ENCODE measurements at places on chromosomes 11 and 22.
A peak's percentile ranks its signal among the peaks of the same experiment; 100 is the strongest.

DNA sequence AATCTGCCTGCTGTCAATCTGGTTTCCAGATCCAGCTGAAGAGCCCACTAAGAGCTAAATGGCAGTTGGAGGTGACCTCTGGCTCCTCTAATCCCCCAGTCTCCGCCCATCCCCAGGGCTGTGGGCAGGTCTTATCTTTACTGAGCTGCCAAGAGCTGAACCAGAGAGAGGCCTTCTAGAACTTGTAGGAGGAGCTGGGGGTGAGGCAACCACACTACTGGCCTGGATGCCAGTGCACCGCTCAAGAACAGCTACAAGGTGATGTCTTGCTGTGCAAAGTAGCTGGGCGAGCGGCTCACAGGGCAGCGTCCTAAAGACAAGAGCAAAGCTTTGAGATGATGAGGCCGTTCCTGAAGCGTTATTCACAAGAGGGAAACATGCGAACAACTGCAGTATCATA, 374.6 kb downstream of the CTTN start:
- DNase-seq: no peak

DNA sequence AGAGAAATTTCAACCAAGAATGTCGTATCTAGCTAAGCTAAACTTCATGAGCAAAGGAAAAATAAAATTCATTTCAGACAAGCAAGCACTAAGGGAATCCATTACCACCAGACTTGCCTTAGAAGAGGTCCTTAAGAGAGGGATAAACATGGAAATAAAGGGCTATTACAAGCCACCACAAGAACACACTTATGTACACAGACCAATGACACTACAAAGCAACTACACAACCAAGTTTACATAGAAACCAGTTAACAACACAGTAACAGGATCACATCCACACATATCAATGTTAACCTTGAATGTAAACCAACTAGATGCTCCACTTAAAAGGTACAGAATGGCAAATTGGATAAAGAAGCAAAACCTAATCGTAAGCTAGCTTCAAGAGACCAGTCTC, 38.0 kb downstream of the TMEM123 start:
- DNase-seq: no peak

DNA sequence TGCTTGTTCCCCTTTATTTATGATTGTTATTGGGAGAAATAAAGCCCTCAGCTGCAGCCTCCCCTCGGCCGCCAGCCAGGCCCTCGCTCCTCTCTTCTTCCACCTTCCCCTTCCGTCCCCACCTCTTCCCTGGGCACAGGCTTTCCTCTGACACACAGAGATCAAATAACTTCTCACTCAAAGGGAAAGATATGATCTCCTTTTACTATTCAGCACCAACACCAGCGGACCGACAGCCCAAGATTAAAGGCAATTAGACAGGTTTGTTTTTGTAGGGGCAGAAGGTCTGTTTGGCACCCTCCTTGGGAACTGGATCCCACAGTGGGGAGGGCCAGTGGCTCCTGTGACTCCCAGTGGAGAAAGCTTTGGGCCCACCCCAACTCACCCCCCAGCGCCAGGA, 23.0 kb downstream of the NECTIN1 start:
- no peak for DNase-seq

- DNase-seq: no peak
Measured at GRCh38 chr22:39472570-39473556, 16.1 kb downstream of the MGAT3 start.

GRCh38 chr11:73177778-73178539, 35.8 kb upstream of the FCHSD2 start:
- peak; percentile 61 for DNase-seq

DNA sequence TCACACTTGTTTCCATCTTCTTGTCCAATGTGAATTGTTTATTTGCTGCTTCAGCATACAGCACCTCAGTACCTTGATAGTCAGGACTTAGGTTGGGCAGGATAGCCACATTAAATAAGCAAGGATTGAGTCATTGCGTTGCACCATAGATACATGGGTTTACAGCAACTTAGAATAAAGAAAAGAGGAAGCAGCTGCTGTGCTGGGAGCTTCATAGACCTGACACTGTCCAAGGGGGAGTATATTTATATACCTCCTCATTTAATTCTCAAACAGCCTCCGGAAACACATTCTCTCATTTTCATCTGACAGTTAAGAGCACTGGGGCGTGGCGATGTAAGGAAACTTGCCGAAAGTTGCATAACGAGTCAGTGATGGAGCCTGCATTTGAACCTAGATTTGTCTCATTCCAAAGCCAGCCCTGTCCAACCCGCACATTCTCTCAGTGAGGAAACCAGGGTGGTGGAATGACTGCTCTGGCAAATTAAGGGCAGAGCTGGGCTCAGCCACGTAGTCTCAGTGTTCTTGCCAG, 42.2 kb downstream of the UBASH3B start:
- no peak for DNase-seq

DNA sequence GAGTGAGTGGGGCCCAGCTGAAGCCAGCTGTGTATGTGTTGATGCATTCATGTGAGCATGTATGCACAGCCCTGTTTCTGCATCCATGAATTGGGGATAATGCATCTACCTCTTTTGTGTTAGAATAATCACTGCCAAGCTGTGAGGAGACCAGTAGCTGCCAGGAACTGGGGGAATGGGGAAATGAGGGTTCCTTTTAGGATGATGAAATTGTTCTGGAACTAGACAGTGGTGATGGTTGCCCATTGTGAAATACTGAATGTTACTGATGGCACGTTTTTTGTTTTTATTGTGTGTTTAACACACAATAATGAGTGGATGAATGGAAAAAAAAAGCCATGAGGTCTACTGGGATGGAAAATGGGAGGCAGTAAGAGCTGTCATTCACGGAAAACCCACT, 45.3 kb upstream of the WNT11 start:
- no peak for DNase-seq

DNA sequence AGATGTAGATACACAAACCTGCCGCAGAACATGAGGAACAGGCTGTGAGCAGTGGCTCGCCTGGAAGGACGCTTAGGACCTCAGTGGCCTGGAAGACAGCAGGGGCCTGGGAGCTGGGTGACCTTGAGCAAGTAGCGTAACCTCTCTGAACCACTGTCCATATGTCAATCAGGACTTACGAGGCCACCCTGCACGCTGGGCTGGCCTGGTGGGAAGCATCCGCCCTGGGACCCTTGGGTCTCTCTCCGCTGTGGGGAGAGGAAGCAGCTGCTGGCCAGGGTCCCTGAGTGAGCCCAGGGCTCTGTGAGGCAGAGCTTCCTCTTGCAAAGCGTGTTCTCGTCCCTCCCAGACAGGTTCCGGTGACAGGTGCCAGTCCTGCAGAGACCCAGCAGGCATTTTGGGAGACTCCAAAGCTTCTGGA, 14.0 kb upstream of the EHD1 start:
- DNase-seq: no peak

DNA sequence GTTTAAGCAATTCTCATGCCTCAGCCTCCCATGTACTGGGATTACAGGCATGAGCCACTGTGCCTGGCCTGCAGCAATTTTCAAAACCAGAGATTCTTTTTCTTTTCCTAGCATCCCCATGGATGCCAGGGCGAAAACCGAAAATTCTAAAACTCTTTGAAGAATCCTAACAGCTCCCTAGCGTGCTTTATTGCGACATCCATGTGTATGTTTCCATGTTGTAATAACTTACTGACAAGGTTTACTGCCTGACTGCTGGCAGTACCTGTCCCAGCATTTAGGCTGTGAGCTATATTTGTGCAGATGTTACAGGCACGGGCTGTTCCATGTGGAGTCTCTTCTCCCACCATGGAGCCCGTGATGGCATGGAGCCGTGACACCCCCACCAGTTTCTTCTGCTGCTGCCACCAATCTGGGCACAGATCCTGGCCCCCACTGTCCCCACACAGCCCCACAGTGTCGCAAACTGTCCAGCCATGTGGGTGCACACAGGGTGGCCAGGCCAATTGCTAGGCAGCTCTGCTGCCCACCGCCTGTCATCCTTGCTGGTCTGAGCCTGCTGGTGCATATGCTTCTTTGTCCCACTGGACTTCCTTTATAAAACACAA, 7.1 kb upstream of the TAB1 start:
- DNase-seq: no peak

DNA sequence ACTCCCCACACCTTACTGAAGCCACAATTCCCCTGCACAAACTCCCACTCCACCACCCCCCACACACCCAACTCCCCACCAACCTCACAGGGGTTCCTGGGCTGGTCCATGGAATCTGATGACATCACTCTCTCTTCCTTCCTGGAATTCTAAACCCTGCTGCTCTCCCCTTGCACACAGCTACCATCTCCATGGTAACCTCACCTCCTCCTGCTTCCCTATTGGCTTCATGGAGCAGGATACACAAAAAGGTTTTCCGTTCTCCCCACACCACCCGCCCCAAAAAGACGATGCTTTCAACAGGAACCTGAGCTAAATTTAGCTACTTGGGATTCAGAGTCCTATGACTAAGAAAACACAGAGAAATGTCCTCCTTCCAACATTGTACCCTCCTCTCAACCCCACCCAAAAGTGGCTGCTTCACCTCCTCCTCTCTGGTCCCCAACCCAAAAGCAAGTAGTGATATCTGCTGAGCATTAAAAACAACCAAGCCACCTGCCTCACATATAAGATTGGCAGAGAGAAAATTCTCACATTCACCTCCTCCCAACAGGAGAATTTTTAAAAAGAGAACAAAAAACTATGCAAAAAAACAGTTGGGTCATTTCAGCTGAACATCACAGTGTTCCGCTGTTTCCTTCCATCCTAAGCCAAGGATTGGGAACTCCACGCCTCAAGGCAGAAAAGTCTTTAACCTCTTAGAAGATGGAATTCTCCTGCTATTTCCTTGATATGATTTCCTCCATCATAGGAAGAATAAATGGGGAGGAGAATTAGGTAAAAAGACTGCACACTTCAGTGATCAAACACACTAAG, 66.9 kb downstream of the RBFOX2 start:
- peak; percentile 24 for DNase-seq

DNA sequence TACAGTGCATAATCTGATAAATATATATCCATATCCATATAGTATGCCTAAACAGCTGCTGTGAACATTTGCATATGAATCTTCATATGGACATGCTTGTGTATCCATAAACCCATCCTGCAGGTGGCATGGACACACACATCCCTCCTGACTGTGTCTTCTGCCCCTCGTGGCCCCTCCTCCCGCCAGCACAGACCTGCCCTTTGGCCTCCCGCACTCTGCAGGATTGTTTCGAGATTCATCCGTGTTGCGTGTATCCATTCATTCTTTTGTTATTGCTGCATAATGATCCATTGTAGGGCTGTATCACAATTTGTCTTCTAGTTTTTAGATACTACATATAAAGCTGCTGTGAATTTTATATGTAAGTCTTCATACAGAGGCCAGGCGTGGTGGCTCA, 24.0 kb downstream of the ZBED4 start:
- no peak for DNase-seq

DNA sequence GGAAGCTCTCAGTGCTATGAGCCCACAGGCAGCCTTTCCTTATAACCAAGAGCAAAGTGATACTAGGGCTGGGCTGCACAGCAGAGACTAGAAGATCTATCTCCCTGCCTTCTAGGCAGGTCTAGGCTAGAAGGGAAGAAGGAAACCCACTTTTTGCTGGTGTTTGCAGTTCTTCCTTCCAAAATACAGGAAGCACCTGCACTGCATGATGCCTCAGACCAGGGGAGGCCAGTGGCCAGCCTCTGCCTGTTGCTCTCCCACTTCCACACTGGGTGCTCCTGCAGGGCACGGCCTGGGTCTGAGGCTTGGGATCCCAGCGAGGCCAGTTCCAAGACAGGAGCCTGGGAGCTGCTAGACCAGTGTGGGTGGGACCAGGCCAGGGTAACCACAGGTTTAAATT, 6.0 kb upstream of the UCP3 start:
- DNase-seq: no peak

DNA sequence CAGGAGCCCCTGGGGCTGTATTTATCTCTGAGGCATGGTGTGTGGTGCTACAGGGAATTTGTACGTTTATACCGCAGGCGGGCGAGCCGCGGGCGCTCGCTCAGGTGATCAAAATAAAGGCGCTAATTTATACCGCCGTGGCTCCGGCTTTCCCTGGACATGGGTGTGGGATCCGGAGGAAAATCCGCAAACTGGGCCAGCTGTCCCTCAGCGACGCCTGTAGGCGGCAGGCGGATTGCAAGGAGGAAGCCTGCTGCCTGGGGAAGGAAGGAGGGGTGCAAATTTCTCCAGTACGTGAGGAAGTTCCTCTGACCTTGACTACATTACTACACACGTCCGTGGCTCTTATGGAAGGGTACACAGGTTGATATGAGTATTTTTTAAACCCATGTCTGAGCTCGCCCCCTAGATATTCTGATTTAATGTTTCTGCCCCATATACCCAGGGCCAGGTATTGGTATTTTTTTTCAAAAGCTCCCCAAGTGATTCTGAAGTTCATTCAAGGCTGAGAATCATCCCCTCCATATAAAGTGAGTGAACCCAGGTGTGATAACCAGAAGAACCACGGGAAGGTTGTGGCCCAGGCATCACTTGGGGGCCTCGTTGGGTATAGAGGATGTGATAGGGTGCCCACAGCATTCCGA, 2.8 kb downstream of the MYOD1 start:
- no peak for DNase-seq

GRCh38 chr22:38416621-38417251, 38.3 kb downstream of the KCNJ4 start:
- no peak for DNase-seq

DNA sequence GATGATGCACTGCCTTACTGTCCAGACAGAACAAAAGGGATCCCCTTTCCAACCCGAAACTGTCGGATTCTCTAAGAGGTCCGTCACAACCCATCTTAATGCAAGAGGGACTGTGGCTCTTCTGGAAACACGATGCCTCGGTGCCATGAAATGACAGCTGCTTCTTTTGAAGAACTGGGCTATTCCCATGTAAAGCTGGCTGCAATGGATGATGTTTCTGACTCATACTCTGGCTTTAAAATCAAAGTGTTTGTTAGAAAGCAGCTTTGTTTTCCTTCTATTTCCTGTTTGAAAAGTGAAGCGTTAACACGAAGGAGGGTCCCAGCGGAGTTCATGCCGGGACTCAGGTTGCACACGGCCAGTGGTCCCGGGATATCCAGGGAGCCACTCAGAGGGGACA, 3.1 kb downstream of the TP53AIP1 start:
- DNase-seq: no peak

DNA sequence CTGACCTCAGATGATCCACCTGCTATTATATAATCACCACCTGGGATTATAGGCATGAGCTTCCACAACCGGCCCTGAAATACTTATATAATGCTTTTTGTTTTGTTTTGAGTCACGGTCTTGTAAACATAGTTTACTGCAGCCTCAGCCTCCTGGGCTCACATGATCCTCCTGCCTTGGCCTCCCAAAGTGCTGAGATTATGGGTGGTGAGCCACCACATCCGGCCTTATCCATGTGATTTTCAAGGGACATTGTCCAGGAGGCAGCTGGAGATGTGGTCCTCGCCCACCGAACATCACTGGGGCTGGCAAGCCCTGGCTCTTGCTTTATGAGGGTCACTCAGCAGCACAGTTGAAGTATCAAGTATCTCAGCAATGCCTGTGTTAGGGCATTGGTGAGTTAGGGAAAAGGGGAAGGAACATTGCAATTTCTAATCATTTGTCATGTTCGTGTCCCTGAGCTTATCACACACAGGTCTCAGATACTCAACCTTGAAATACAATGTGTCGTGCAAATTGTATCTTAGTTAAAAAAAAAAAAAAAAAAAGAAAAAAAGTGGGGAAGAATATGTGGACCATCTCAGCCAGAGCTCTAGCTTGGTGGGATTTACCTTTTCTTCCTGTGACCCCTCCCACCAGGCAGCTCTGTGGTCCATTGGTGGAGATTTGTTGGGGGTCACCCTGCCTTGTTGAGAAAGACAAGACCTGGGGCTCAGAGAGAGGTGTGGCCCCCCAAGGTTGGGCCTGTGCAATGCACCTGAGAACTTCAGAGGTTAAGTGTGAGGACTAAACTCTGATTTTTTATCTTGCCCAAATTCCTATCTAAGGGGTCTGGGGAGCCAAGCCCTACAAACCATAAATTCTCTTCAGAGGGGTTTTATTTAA, 40.4 kb upstream of the MAPK1 start:
- no peak for DNase-seq

All from anterior cingulate cortex (tissue), 58 donors.